ENCODE measurements at places on chromosomes 1 and 21.
A peak's percentile ranks its signal among the peaks of the same experiment; 100 is the strongest.

GRCh38 chr1:19341201-19342061, 29.3 kb downstream of the SLC66A1 start:
- DNase-seq, result peak; percentile 59

DNA sequence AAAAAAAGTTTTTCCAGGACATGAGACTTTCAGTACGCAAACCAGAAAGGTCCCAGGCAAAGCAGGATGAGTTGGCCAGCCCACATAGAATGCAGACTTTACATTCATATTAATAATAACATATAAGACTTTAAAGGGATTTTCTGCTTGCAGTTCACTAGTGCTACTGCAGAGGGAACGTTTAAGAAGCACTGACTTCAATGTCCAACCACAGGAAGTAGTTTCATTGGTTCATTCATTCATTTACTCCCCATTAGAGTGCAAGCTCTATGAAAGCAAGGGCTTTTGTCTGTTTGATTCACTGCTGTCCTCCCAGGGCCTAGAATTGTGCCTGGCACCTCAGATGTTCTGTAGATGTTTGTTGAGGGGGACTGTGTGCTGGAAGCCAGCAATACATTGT, 11.8 kb upstream of the SERINC2 start:
- DNase-seq, result no peak

DNA sequence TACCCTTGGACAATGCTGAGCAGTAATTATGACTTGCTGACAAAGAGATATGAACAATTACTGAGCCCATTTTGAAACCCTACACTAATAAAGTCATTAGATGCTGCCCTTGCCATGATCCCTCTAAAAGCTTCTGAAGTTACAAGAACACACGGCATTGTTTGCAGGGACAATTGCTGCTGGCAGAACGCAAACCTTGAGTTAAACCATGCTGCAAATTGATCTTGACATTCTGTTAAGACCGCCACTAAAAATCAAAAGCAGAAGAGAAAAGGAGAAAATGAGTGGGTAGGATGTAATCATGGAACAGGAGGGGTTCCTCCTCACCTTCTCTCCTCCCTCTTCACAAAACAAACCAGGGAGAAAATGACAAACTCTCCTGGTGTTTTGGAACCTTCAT, 136.2 kb upstream of the DMRTA2 start:
- no peak for DNase-seq

GRCh38 chr1:206649261-206649921, 14.1 kb downstream of the DYRK3 start:
- DNase-seq, result no peak

- DNase-seq, result no peak
Observed at GRCh38 chr1:1081311-1082238, 7.5 kb upstream of the RNF223 start.

- no peak for DNase-seq
Observed at GRCh38 chr1:116461723-116462122, 88.7 kb downstream of the ATP1A1 start.

DNA sequence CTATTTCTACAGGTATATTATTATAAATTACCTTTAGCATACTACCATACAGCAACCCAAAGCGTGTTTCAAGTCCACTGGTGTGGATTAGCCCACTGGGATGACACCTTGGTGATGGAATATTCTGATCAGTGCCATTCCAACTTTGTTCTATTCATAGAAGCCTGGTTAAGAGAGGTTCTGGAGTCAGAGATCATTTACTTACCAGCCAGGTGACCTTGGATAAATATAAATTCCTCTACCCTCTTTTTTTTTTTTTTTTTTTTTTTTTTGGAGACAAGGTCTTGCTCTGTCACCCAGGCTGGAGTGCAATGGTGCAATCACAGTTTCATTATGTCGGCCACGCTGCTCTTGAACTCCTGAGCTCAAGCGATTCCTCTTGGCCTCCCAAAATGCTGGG, at the start of gene SPATA45:
Gene SPATA45 (minus strand): TSS at position 101 of the 400 bp plus-strand sequence. CDS start 11,500 bp downstream, outside the sequence.
- DNase-seq, result no peak

- DNase-seq, result no peak
Observed at GRCh38 chr1:204154568-204155255, 2.9 kb upstream of the ETNK2 start.

GRCh38 chr1:93353286-93353685, 7.6 kb downstream of the DR1 start:
- DNase-seq, result no peak

- DNase-seq, result no peak
Observed at GRCh38 chr1:86110451-86111129, 46.0 kb downstream of the COL24A1 start.

GRCh38 chr1:214372092-214372491, 91.1 kb downstream of the SMYD2 start:
- DNase-seq, result no peak

DNA sequence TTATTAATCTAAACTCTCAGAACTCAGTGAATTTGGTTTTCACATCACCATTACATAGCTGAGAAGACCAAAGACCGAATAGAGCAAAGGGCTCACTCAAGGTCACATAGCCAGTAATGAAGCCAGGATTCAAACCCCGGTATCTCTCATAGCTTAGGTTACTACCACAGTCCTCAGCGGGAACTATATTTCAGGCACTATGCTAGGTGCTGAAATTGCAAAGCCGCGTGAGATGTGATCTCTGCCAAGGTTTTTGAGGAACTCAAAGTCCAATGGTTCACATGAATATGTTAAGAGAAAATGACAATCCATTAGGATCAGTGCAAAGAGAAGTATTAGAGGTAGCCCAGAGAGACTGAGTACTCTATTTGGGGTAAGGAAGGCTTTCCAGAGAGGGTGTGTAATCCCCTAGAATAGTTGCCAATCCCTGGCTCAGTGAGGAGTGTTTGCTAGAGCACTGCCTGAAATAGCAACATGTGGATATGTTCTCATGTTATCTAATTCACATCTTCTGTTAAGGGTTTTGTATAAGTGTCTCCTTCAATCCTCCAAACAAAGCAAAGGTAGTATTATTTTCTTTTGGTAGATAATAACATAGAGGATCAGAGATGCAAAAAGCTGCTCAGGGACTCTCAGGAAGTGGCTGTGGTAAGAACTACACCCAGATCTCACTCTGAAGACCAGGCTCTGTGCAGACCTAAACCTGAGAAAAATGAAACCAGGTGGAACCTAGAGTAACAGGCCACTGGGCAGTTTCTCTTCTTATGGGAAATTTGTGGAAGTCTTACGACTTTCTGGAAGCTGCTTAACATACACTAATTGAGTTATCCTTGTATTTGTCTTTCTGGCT, 93.1 kb upstream of the C8B start:
- no peak for DNase-seq

- DNase-seq, result no peak
Observed at GRCh38 chr1:231896806-231897205, 270.2 kb downstream of the DISC1 start.

GRCh38 chr1:25744140-25744581, 55.8 kb upstream of the SELENON start:
- DNase-seq, result no peak

- DNase-seq, result no peak
Observed at GRCh38 chr1:186915555-186915954, 86.8 kb downstream of the PLA2G4A start.

DNA sequence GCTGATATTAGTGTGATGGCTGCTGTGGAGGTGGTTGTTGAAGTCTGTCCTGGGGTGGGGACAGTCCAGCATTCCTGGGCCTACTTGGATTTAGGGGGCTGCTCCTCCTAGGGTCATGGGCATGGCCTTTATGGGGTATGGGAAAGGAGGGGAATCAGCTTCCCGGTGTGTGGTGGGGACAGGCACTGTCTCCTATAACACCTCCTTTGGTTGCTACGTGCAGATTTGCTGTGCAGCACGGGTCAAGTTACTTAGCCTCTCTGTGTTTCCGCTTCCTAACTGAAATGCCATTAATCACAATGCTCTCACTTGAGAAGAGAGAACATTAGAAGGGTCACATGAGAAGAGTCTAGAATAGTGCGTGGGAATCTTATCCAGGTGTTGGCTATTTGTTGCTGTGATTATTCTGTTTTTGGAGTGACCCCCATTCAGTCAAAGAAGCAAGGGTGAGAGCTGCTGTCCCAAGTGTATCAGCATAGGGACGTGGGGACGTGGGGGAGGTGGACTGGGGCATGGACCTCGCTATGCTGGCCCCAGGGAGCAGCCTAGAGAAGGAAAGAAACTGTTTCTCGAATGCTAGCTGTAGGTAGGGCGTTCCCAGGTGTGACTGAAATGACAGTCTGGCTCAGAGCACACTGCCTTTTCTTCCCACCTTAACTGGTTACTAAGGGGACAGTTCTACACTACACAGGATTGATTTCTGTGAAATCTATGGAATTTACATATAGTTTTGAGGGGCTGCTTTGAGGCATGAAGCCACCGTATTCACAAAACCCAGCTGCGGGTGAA, 19.9 kb downstream of the SOX13 start:
- DNase-seq, result no peak

GRCh38 chr1:156781585-156782186, 14.4 kb downstream of the PRCC start:
- DNase-seq, result no peak

- no peak for DNase-seq
Observed at GRCh38 chr1:241518476-241519307, 863 bp downstream of the FH start.

GRCh38 chr1:167746988-167747655, 25.3 kb downstream of the MPZL1 start:
- no peak for DNase-seq

DNA sequence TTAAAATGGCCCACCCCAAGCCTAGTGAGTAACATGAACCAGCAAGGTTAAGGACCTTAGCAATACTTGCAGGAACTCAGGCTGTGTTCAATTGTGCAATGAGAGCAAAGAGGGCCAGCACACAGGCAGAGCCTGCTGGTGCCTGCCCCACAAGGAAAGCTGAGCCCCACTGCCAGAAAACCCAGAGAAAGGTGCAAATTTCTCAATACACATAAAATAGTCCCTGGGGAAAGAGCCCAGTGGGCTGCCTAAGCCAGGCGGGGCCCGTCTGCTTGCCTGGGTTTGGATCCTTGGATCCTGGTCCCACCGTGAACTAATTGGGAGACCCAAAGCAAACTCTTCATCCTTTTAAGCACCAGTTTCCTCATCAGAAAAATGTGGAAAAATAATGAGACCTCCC, 128.5 kb upstream of the CACNA1E start:
- no peak for DNase-seq

DNA sequence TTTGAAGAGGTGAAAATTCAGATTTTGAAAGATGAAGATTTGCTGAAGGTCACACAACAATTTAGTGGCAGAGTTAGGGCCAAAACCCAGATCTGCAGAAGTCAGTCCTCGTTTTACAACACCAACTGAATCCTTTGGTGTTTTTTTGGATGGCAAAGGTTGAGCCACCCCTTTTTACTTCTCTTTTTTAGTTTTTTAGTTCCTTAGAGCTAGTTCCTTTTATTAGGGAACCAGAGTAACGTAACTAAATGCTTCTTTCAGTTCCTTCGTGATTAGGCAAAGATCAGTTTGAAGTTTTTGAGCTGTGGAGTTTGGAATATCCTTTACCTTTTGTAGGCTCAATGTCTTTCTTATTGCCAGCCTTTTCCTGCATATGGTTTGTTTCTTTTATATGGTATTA, 67.9 kb upstream of the ARID1A start:
- no peak for DNase-seq

- DNase-seq, result no peak
Observed at GRCh38 chr21:31543191-31543590, 116.3 kb upstream of the SOD1 start.

- no peak for DNase-seq
Observed at GRCh38 chr1:182910143-182910542, 42.8 kb downstream of the SHCBP1L start.

DNA sequence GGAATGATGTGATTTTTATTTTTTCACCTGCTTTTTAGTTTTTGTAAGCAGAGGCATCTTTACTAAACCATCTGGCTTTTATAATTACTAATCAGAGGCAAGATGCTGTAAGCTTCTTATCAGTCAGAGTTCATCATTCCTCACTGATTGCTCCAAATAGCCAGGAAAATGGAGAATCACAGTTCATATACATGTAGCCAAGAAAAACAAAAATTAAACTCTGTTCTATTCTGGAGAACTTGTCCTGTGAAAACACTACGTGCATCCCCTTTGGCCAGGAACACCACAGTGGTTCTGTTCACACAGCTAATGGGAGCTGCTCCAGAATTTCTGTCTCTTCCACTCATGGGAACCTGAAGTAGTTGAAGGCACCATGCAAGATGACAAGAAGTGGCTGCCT, 725.5 kb upstream of the CHRM3 start:
- DNase-seq, result no peak

GRCh38 chr1:65206836-65207235, 58.8 kb downstream of the AK4 start:
- no peak for DNase-seq

DNA sequence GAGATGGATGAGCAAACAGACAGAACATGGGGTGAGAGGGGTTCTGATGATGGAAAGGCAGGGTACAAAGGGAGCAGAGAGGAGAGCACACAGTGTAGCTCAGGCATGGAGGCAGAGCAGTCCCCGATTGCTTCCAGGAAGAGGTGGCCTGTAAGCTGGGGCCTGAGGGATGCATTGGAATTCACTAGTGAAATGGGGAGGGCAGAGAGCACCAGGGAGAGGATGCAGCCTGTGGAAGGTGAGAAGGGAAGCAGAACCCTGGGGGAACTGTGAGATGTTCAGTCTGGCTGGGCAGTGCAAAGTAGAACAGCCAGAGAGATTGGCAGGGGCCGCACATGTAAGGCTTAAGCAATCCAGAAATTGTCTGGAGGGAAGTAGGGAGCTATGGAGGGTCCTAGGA, 12.2 kb downstream of the ZNF362 start:
- no peak for DNase-seq

DNA sequence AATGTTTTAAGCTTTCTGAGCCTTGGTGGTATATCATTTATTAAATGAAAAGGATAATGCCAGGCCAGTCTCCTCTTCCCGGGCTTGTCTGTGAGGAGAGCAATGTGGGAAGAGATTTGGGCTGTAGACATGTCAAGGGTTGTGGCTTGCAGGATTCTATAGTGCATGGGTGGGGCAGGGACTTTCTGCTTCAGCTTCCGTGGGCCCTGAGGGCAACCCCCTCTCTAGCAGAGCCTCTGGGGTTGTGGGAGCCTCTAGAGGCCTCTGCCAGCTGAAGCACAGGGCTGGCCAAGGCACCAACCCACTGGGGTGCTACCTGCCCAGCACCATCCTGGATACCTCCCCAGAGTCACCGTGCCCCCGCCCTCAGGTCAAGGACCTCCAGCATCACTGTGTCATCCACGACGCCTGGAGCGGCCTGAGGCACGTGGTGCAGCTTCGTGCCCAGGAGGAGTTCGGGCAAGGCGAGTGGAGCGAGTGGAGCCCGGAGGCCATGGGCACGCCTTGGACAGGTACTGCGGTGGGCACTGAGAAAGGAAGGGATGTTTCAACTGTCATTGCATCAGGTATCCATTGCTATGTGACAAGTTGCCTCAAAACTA, 30.6 kb downstream of the IL6R start:
- no peak for DNase-seq

GRCh38 chr1:3745590-3746381, 6.5 kb upstream of the CCDC27 start:
- DNase-seq, result no peak

- DNase-seq, result no peak
Observed at GRCh38 chr1:203751051-203751450, 13.9 kb upstream of the LAX1 start.

GRCh38 chr1:186476264-186477040, 15.5 kb upstream of the PDC start:
- no peak for DNase-seq

All from T follicular helper cell (primary cell).